ENCODE measurements at places on chromosomes 13 and 19.

DNA sequence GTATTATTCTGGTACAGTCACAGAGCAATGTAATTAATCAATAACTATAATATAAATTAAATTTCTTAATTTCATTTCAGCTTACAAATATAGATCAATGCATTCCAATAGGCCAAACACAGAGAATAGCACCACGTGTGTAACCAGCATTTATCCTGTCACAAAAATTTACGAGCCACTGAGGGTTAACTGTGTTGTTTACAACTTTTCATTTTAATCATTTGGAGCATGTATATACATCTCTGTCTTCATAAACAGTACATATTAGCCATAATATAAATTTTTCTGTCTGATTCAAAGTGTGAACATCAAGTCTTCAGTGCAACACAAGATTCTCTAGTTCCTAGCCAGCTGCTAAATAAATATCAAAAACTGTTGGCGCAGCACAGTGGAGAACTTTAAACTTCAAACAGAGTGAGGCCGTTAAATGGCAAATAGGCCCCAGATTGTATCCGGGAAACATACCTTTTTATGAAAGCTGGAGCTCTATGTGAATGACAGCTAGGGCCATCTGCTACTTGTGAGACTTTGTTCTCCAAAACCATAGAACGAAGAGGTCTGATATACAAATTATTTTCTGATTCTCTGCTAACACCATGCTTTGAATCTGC, 105.1 kb downstream of the TBC1D4 start:
- no peak for DNase-seq

DNA sequence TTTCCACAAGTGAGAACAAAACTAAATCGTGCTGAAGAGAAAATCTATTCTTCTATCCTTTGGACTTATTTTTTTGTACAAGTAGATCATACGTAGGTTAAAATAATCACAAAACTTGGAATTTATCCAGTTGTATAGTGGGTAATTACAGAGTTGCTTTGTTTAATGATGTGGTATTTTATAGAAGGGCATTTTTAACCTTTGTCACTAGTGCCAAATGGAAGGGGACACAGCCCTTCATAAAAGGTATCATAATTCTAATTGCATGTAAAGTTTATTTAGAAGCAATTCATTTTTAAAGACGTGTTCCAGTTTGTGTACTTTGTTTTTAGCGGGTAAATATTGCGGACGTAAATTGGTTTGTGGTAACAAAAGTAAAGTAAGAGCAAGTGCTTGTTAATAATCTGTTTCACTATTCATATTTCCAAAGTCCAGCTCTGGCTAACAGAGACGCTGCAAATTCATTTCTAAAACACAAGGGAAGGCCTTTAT, 99.5 kb downstream of the ERCC5 start:
- no peak for DNase-seq

- no peak for DNase-seq
These were observed 124.1 kb downstream of the PCCA start for GRCh38 chr13:100212904-100213553.

- DNase-seq = no peak
These were observed 567 bp downstream of the ALKBH6 start for GRCh38 chr19:36013280-36014011.

DNA sequence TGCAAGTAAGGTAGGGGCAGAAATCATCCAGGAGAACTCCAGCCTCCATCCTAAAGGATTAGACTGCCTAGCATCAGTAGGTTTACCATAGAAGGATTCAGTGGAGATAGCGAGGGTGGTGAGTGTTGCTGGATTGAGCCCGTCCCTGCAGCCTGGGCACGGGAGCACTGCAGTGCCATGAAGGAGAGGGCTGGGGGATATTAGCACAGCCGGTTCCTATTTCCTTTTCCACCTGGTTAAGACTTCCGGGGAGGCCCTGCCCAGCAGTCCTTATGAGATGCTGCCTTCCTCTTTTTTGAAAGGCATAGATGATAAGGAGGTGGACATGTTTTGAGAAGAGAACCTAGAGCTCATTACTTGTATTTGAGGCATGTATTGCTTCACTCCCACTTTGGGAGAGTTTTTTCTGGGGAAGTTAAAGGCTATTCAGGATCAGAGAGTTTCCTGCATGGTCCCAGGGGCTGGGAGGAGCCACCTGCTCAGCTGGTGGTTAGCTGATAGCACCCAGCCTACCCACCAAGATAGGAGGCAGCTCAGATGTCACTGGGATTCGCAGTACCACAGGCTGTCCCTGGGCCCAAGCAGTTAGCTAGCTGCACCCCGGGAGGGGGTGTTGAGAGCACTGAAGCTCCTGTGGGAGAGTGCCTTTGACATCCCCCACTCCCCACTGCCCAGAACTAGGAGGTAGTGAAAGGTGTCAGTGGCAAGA, 17.2 kb downstream of the ACTN4 start:
- no peak for DNase-seq

- no peak for DNase-seq
These were observed 316.0 kb downstream of the FOXO1 start for GRCh38 chr13:40350283-40350992.

DNA sequence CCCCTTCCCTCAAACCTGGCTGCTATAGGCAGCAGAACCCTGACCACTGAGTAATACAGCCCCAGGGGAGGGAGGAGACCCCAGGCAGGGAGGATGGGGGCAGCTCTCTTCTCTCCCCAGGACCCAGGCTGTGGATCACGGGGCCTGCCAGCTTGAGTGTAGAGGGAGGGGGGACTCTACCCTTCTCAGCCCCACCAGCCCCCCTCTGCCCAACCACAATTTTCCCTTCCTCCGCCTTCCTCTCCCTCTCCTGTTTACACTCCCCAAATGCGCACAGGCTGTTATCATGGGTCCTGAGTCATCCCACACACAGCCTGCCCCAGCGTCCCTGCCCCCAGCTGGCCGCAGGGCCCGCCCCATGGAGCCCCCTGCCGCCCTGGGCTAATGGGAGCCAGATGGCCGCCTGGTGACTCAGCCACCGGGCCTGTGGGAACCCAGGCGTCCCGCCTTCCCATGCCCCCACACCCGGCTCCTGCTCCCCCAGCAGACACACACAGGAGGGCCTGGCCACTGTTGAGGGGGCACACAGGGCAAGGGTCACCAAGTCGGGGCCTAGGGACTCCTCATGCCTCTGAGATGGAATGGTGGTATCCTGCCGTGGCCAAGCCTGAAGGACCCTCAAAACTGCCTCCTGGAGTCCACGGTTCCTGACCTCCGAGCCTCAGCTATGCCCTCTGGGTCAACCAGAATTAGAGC, 13.6 kb downstream of the CCDC97 start:
- DNase-seq = no peak

DNA sequence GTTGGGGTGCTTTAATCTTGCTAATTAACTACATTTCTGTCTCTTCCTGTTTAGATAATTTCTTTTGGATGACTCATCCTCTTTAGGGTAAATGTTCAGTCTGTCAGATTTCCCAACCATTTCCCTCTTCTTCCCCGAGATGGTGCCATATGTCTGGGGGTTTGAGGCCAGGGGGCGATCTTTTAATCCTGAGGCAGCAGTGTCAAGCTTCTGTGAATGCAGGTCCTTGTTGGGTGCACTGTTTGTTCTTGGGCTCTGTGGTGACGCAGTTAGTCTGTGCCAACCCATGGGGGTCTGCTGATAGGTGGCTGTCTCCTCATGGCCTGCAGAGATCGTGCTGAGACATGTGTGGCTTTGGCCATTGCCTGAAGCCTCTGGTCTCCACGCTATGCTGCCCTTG, 420.4 kb downstream of the NDFIP2 start:
- no peak for DNase-seq
